Activated CD4-positive, alpha-beta T cell treated with anti-CD3 and anti-CD28 coated beads, Interleukin-10, Interleukin-2, amounts not matched to agents 100 ng/mL and 50 ng/mL, durations not matched to agents 16 hours and 8 hours (primary cell): ENCODE measurements at places on chromosomes 5 and 9.

DNA sequence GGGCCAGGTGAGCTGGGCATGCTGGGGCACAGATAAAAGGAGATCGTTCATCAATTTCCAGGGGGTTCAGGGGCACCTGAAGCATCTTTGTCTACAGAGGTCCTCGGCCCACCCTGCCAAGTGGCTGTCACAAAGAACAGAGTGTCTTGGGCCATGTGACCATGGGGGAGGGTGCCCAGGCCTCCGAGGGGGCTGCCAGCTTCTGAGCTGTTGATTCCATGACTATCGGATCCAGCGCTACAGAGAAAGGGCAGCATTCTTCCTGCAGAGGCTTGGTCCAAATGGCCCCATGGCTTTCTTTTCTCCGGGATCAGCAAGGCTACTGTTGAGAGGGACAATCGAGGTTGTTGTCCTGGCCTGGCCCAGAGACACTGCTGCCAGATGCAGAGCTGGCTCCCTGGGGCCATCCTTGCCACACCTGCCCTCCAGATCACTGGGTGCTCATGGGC lies 289.2 kb downstream of the ZSWIM6 start:
- no peak for DNase-seq

DNA sequence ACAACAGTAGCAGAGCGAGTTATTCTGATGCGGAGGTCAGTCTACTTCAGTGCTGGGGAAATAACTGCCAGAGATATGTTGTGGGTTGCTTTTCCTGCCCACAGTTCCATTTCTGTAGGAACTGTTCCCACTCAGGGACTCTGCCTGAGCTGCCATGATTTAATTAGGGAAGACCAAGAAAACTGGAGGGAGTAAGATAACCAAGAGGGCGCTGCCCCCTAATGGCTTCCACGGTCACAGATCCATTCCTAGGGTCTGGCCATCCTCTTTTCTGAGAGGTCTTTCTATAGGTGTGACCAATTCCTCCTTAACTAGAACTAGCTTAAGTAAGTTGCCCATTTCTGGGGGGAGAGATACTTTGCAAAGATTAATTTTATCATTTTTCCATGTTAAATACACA lies 125.9 kb downstream of the APBA1 start:
- peak; percentile 10 for DNase-seq

DNA sequence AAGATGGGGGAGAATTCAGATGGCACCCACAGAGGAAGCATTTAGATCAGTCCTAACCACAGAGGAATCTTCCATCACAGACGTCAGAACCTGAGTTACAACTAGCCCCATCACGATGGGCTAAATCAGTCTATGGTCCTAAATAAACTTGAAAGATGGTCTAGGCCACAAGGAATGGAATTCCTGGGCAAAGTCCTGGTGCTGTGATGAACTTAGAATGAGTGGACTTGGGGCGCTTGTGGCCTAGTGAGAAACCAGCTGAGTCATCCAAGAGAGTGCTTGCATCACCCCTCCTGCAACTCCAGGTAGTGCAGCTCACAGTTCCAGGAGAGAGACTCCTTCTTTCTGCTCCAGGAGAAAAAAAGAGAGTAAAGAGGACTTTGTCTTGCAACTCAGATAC lies 722.9 kb upstream of the RGMB start:
- no peak for DNase-seq

DNA sequence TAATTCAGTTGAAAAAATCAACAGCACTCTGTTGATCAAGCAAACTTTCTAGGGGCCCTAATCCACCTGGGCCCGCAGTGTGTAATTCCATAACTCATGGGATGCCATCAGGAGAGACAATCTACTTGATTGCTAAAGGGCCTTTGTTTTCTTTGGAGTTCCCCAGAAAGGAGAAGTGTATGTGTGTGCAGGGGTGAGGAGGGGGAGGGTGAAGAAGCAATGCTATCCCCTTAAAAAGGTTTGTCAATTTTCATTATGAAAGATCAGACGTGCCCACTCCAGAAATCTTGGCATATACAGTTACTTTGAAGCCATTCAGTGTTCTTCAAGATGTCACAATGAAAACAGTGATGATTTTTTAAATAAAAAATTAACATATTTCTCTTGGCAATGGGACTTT lies 6.2 kb downstream of the PARP8 start:
- no peak for DNase-seq

DNA sequence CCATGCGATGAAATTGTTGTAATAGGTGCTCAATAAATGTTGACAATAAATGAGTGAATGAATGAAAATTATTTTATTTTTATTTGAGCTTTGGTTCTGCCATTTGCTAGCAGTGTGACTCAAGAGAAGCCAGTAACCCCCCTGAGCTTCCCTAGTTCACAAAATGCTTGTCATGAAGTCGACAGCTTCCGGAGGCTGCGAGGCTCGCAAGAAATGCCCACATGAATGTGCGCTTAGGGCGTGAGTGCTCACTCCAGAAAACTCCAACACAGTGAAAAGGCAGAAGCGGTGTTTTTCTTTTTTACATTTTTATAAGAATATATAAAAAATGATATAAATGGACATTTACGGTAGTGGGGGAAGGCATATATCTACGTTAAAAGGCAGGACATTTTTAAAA lies 26.5 kb downstream of the CDKN2A start:
- no peak for DNase-seq

GRCh38 chr5:77645158-77645994 lies 6.9 kb upstream of the OTP start:
- peak; percentile 45 for DNase-seq

GRCh38 chr9:18362901-18363685 lies 110.9 kb upstream of the ADAMTSL1 start:
- no peak for DNase-seq

- no peak for DNase-seq
Measured at GRCh38 chr5:58963821-58964220, 380.9 kb downstream of the RAB3C start.

- no peak for DNase-seq
Measured at GRCh38 chr5:174423558-174423957, 300.8 kb upstream of the MSX2 start.

DNA sequence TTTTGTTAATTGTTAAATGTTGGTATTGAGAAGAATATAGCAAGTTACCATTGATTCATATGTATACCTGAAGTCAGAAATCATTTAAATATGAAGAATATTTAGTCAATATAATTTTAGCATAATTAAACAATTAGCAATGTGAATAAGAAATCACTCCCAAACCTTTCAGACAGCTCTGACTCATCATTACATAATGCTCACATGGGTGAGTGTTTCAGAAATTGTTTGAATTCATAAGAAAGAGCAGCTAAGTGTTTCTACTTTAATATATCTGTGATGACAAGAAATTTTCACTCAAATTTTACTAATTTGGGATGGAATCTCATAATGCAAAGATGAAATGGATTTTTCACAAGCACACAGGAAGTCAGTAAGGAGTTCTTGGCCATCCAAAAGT lies 42.0 kb upstream of the CDC42SE2 start:
- peak; percentile 11 for DNase-seq

GRCh38 chr9:138094028-138094427 lies 216.4 kb downstream of the CACNA1B start:
- DNase-seq = no peak

DNA sequence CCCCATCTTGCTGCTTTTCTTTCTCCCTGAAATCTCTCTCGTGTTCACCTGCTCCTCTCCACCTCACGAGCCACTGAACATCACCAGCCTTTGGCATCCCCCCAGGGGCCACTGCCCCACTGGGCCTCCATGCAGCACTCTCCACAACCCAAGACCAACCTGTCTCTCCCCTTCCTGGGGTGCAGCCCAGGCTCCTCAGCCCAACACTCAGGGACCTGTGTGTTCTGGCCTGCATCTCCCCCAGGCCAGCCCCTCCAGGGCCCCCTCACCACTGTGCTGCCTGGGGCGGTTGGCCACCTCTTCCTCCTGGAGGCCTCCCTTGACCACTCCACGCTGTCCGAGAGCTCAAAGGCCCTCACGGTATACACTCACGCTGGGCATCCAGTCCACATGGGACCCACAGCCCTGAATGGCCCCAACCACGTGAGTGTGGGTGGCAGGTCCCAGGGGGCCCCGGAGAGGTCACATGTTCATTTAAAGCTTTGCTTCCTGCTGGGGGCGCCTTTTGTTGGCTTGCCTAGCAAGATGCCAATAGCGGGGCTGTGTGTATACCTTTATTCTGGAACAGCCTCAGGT lies 453 bp upstream of the DOK3 start:
- DNase-seq = no peak

- DNase-seq = no peak
Measured at GRCh38 chr5:150706776-150707390, 6.0 kb upstream of the RBM22 start.

GRCh38 chr9:126617823-126618165 lies 4.1 kb downstream of the LMX1B start:
- DNase-seq = no peak

DNA sequence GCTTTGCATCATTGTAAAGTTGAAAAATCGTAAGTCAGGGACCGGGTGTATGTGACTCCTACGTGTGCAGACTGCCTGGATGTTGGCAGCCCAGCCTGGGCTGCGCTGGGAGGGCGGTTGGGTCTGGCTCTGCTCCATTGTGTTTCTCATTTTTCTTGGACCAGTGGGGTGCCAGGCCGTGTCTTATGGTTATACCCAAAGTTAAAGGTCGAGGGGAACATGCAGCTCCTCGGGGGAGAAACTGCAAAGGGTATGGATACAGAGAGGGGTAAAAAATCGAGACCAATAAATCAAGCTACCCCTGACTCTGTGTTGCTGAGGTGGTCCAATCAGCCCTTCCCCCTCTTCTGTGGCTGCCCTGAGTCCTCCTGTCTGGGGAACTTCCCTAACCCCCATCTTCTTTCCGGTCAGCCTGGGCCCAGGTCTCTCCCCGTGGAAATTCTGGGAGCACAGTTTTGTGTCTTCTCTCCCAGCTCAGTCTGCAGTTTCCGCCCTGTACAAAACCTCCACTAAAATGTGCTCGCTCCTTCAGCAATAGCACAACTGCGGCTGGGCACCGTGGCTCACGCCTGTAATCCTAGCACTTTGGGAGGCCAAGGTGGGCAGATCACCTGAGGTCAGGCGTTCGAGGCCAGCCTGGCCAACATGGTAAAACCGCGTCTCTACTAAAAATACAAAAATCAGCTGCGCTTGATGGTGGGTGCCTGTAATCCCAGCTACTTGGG lies 34.1 kb upstream of the UNC5A start:
- no peak for DNase-seq

- DNase-seq = no peak
Measured at GRCh38 chr9:127308652-127309434, 44.3 kb downstream of the GARNL3 start.

GRCh38 chr5:11363631-11364178 lies 540.5 kb downstream of the CTNND2 start:
- no peak for DNase-seq

DNA sequence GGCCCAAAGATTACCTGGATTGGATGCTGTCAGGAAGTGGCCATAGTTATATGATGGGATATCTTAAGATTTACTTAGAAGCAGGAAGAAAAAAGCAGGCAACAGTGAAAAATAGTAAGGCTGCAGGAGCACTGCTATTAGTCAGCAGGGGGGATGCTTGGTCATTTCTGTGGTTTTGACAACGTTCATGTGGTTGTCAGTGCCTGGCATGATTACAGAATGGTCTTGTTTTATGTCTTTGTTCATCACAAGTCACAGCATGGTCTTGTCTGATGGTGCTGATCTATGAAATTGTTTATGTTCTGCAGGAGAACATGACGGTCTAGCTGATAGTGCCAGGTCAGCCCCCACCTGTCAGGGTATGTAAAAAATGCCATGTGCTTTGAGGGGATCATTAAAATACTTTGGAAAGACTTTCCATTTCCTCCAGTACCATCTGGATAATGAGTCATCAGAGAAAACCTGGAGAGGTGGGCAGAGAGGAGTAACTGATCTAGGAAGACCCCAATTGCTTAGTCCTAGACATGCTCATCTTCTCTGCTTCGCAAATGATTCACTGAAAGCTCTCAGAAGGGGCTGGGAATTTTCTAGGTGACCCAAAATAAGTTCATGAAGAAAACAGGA lies 48.5 kb downstream of the PLGRKT start:
- DNase-seq = peak; percentile 88

DNA sequence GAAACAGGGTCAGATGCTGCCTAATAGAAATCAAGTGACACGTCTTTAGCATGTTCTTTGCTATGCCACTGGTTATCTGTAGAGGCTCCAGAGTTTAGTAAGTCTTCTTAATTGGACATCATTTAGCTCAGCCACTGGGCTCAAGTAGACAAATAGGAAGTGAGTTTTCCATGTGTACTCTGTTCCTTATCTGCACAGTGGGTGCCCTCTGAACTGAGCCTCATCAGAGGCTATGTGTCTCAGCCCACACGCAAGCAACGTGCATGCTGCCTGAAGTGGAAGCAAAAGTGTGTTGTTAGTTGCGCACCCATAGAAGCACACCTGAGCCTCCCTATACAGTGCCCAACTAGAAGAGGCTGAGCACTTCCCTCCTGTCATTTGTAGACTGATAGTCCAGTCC lies 134.7 kb downstream of the SEMA5A start:
- no peak for DNase-seq

- DNase-seq = no peak
Measured at GRCh38 chr9:116992865-116993264, 305.8 kb downstream of the TRIM32 start.

DNA sequence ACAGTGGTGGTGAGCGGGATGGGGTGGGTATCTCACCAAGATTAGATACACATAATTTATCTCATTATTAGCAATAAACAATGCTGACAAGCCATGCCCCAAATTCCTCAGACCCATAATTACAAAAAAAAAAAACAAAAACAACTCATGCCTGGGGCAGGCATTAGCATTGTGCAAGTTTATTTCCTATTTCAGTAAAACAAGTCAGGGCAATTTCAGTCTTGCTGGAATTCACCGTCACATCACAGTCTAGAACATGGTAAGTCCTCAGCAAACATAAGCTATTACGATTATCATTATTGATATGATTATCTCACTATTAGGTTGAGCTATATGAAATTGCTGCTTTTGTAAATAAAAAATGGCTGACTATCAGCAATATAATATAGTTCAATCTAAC lies 57.5 kb upstream of the GNAQ start:
- no peak for DNase-seq

GRCh38 chr5:147046281-147046680 lies 167.7 kb upstream of the PPP2R2B start:
- no peak for DNase-seq

DNA sequence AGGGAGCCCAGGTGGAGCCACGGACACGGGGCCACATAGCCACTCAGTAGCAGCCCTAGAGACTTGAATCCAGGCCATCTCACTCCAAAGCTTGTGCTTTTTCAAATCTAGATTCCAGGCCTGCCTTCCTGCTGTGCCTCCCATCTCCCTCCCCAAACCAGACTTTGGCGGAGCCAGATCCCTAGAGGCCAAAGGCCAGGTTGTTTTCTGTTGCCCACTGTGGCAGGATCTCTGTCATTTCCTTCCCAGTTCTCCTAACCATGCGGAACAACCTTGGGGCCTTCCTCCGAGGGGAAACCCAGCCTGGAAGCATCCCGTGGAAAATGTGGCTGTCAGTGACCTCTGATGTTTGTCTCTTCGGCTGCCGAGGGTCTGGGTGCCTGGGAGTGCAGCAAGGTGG lies 16.4 kb upstream of the RPS14 start:
- no peak for DNase-seq

DNA sequence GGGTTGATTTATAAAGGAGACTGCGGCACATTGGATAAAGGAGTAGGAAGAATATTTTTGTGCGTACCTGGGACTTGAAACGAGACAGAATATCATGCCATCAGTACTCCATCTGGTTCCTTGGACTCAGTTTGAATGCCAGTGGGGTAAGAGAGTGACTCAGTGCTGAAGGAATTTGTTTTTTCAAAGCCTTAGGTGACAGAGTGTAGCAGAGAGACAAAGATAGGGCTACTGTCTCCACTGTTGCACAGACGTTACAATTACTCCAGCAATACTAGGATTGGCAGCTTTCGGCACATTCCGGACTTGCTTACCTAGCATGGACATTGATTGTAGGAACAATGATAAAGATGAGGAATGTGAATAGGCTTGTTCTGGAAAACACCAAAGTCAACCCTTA lies 250.7 kb downstream of the KCTD16 start:
- no peak for DNase-seq
